ENCODE measurements at places on chromosomes 13 and 19.

DNA sequence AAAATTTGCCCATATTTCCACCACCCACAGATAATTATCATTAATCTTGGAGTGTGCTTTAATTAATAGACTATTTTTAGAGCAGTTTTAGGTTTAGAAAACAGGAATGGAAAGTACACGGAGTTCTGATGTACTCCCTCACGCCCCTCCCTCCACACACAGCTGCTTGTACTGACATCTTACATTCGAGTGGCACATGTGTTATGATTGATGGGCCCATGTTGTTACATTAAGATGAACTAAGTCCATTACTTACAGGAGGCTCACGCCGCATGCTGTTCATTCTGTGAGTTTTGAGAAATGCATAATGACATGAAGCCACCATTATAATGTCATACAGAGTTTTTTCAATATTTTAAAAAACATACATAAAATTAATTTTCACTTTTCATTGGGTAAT is 1.2 kb upstream of the SPATA13 start:
- DNase-seq: no peak

GRCh38 chr13:114185182-114185971 is 6.3 kb downstream of the CFAP97D2 start:
- no peak for DNase-seq

GRCh38 chr19:46721269-46722003 is 4.5 kb upstream of the PRKD2 start:
- no peak for DNase-seq

GRCh38 chr19:16232568-16232967 is 34.9 kb downstream of the AP1M1 start:
- no peak for DNase-seq

DNA sequence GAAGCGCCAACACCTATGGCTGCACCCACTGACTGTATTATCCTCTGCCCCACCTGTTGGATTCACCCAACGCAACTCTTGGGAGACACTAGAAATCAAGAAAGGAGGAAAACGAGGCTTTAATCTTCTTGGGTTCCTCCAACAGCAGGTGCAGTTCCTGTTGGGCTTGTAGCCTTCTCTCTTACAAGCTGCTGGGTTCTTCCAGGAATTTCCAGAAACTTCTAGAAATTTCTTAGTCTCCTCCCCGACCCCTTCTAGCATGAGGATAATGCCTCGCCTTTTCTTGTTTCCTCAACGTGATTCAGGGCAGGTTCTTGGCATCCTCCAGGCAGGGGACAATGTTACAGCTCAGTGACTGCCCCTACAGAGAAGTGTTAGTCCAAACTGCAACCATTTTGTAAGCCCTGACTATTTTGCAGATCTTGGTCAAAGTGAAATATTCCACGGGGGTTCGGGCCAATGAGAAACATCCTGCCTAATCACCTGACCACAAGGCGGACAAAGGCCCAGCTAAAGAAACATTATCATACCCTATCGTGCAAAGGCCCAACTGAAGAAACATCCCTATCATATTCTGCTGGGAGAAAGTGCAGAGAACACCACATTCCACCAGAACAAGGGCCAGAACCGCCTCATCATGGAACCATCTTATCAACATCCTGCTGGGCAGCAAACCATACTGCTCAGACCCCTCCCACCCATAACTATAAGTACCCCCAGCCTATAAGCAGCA is 614 bp upstream of the PNMA8A start:
- no peak for DNase-seq

Measured in SHP77 (cell line).